ENCODE measurements at places on chromosomes 6 and 20.
A peak's percentile ranks its signal among the peaks of the same experiment; 100 is the strongest.

- no peak for DNase-seq
Observed at GRCh38 chr6:157541618-157542413, 160.8 kb downstream of the ZDHHC14 start.

GRCh38 chr6:167053895-167054530 is 54.8 kb downstream of the CEP43 start:
- DNase-seq, result no peak

GRCh38 chr6:110542311-110543024 is 66.1 kb upstream of the SLC22A16 start:
- peak; percentile 20 for DNase-seq

GRCh38 chr6:63573076-63573898 is 1.0 kb downstream of the LOC128125822 start:
- peak; percentile 52 for DNase-seq

- DNase-seq, result no peak
Observed at GRCh38 chr20:2528671-2529271, 7.6 kb upstream of the TMC2 start.

GRCh38 chr6:147528511-147529145 is 20.1 kb downstream of the SAMD5 start:
- DNase-seq, result no peak

GRCh38 chr6:46584586-46584985 is 68.0 kb downstream of the CYP39A1 start:
- no peak for DNase-seq

- DNase-seq, result peak; percentile 26
Observed at GRCh38 chr6:147283460-147283859, 79.2 kb downstream of the STXBP5 start.

DNA sequence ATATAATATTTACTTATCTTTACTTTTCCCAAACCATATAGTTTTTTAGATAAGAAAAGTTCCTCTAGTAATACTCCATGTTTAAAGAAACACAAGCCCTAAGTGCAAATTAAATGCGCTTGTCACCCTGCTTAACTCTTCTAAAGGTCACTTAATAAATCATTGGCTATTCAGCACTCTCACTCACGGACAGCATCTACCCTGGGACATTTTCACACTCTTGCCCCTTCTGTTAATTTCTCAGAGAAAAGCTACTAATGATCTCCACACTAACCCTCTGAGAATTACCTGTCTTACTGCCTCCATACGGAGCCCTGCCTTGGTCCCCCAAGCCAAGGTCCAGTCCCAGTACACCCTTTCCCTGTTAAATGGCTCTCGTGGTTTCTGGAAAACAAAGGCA is 102.2 kb downstream of the NRN1 start:
- DNase-seq, result no peak

GRCh38 chr6:31908791-31909190 is 6.9 kb upstream of the ZBTB12 start:
- no peak for DNase-seq

- no peak for DNase-seq
Observed at GRCh38 chr20:57415771-57416170, 24.6 kb downstream of the RBM38 start.

DNA sequence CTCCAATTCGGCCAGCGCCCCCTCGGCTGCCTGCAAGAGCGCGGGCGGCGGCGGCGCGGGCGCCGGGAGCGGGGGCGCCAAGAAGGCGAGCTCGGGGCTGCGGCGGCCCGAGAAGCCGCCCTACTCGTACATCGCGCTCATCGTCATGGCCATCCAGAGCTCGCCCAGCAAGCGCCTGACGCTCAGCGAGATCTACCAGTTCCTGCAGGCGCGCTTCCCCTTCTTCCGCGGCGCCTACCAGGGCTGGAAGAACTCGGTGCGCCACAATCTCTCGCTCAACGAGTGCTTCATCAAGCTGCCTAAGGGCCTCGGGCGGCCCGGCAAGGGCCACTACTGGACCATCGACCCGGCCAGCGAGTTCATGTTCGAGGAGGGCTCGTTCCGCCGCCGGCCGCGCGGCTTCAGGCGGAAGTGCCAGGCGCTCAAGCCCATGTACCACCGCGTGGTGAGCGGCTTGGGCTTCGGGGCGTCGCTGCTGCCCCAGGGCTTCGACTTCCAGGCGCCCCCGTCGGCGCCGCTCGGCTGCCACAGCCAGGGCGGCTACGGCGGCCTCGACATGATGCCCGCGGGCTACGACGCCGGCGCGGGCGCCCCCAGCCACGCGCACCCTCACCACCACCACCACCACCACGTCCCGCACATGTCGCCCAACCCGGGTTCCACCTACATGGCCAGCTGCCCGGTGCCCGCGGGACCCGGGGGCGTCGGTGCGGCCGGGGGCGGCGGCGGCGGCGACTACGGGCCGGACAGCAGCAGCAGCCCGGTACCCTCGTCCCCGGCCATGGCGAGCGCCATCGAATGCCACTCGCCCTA is 963 bp downstream of the FOXF2 start:
- DNase-seq, result peak; percentile 51

- peak; percentile 62 for DNase-seq
Observed at GRCh38 chr6:149963212-149963461, 606 bp upstream of the ULBP1 start.

GRCh38 chr6:169130113-169130512 is 123.5 kb downstream of the THBS2 start:
- DNase-seq, result no peak

GRCh38 chr6:141594874-141595273 is 537.9 kb upstream of the GJE1 start:
- no peak for DNase-seq

- no peak for DNase-seq
Observed at GRCh38 chr20:35837577-35838195, 65.9 kb downstream of the PHF20 start.

GRCh38 chr20:62970307-62971210 is 18.1 kb downstream of the SLC17A9 start:
- DNase-seq, result peak; percentile 31

DNA sequence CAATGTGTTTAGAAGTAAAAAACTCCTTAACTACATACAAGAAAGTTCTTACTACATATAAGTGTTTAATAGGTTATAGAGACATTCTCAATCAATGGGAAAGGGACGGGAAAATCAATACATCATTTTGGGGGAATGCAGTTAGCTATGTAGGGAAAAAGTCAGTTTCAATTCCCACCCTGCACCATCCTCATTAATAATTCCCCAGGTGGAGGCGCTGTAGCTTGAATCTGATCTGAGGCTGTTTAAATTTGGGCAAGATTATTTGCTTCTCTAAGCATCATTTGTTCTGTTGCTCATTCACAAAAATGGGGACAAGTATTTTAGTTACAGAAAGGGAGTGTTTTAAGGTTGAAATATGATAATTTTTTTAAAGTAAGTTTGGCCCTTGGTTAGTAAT is 19.1 kb downstream of the OLIG3 start:
- no peak for DNase-seq

GRCh38 chr20:48470141-48470540 is 357.7 kb downstream of the PREX1 start:
- DNase-seq, result no peak

GRCh38 chr6:63910863-63911551 is 275.4 kb downstream of the PHF3 start:
- no peak for DNase-seq

GRCh38 chr6:12030993-12031550 is 19.0 kb downstream of the HIVEP1 start:
- DNase-seq, result no peak

DNA sequence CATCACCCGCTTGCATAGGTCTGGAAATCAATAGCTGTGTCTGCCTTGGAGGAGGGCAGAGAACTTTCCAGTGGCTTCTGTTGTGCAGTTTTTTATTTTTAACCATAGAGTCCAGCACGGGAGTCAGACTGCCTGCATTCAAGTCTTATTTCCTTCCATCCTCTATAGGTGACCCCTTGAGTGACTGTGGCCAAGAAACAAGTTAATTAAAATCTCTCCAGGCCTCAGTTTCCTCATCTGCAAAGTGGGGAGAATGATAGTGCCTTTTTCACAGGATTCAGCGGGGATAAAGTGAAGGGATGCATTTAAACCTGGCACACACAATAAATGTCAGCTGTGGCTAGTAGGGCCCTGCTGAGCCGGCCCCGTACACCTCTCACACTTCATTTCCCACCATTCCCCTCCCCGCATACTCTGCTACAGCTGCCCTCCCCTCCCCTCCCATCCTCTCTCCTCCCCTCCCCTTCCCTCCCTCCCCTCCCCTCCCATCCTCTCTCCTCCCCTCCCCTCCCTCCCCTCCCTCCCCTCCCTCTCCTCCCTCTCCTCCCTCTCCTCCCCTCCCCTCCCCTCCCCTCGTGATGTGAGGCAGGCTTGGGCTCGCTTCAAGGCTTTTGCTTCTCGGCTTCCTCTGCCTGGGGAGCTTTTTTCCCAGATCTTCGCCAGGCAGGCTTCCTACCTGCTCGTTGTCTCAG is 150.5 kb downstream of the TFAP2C start:
- DNase-seq, result no peak

GRCh38 chr6:29965873-29966601 is 23.7 kb downstream of the HLA-A start:
- DNase-seq, result peak; percentile 31

GRCh38 chr20:53693262-53693871 is 99.7 kb upstream of the ZNF217 start:
- DNase-seq, result no peak

DNA sequence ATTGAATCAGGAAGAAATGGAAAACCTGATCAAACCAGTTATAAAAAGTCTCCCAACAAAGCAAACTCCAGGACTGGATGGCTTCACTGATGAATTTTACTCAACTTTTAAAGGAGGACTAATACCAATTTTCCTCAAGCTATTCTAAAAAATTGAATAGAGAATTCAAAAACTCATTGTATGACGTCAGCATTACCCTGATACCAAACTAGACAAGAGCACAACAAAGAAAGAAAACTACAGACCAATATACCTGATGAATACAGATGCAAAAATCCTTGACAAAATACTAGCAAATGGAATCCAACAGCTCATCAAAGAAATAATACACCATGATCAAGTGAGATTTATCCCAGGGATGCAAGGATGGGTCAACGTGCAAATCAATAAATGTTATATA is 172.9 kb downstream of the FNDC1 start:
- no peak for DNase-seq

DNA sequence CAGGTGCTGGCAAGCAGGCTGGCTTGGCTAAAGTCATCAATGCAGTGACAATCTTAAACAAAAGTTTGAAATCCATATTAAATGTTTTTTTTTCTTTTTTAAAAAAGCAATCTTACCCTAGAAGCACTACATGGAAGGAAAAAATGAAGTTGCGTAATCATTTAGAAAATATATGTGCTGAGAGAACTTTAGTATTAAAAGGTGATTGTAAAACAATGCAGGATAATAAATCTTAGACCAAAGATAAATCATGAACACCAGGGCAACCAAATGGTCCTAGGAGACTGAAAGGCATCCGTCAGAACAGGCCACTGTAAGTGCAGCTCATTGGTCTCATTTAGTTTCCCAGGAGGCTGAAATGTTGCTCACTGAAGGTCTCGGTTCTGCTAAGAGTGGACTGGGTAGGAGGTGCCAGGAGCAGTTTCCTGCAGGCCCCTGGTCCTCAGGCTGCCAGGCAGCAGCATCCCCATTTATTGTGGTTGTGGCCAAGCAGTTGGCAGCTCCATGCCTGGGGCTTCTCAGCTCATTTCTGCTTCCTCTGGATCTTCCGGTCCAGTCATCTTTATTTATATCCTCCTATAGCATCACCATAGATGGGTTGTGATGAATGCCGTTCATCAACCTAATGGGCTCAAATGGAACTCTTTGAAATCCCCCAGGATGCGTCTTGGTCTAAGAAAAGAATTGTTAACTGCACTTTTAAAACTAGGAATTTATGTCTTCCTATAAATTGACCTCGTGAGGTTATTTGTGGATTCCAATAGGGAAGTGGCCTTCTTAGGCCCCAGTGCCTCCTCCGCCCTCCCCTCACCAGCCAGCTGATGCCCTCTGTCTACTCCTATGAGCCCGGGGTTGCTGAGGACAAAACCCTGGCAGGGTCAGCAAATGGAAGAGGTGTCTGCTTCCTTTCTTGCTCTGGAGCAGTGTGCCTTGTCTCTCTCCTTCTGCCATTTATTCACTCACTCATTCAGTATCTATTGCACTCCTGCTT is 269.0 kb downstream of the UST start:
- DNase-seq, result no peak

DNA sequence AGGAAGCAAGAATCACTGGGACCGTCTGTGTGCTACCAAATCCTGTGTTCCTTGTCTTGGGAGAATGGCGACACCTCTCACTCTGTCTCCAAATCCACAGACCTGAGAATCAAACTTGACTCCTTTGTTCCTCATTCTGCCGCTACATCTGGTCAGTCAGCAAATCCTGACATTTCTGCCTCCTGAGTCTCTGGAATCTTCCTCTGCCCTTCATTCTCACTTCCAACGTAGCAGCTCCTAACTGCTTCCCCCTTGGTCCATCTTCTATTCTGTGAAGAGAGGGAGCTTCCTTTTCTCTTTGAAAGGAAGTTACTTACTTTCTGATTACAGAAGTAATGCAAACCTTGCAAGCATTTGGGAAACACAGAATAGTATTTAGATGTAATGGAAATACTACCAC is 37.7 kb downstream of the SYTL3 start:
- DNase-seq, result no peak

- no peak for DNase-seq
Observed at GRCh38 chr6:167733740-167734661, 92.7 kb upstream of the AFDN start.

DNA sequence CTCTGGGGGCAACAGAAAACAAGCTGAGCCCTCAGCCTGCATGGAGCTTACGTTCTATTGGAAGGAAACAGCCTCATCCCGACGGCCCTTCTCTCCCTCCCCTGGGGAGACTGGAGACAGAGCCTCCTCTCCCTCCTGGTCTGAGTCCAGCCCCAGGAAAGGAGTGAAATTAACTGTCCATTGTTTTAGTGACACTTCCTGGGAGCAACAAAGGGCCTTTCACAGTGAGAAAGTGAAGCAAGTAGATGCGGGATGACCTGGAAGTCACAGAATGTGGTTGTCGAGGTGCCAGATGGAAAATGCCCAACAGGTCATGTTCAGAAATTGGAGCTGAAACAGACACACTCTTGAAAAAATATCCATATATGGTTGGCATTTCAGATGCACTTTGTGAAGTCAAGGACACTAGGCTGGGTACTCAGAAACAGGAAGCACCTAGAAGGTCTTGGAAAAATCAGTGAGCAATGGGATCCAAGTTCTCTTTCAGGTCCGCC is 77.8 kb downstream of the TFAP2C start:
- DNase-seq, result no peak

- no peak for DNase-seq
Observed at GRCh38 chr20:58584881-58585752, 66.0 kb upstream of the STX16 start.

DNA sequence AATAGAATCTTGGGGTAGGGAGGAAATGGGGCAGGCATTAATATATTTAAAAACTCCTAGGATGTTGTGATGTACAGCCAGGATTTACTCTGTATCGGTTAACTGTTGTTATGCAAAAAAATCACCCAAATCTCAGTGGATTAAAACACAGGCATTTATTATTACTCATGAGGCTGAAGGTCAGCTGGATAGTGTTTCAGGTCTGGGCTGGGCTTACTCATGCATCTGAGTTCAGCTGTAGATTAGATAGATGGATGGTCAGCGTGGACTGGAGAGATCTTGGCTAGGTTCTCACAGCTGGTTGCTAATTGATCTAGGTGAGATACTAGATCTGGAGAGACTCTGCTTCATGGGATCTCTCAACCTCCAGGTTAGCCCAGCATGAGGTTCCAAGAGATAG is 131.4 kb downstream of the BTBD3 start:
- no peak for DNase-seq

All from AG08395 (cell line).